Thyroid gland (tissue), 4 donors: ENCODE measurements at places on chromosomes 12 and 14. TPM values are rescaled to one million over a fixed set of nuclear protein-coding genes. Genes with fewer than 3 reads are reported as not detected.

DNA sequence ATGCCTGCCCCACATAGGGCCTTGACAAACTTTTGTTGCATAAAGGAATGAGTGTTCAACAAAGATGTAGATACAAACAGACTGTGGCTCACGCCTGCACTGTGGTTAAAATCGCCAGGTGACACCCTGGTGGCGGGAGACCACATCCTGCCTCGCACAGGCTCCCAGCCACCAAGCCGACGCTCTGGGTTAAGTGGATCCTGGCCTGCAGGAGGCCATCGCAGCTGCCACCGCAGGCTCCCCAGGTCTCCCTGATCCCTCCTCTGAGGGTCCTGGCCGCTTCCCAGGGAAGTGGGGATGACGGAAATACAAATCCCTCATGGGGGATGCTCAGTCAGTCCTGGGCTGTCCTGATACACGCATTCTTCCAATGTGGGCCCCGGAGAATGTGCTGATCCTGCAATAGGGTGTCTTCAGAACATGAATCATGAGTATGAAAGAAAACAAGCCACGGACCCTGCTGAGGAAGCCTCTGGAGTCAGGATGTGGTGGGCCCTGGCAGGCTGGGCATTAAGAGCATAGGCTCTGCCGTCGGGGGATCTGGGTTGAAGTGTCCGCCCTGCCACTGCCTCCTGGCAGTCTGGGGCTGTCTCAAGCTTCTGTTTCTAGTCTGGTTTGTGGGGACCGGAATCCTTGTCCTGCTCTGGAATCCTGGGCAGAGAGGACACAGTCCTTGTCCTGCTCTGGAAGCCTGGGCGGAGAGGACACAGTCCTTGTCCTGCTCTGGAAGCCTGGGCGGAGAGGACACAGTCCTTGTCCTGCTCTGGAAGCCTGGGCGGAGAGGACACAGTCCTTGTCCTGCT is 53.5 kb upstream of the BEGAIN start:
- peak; percentile 11 for DNase-seq

DNA sequence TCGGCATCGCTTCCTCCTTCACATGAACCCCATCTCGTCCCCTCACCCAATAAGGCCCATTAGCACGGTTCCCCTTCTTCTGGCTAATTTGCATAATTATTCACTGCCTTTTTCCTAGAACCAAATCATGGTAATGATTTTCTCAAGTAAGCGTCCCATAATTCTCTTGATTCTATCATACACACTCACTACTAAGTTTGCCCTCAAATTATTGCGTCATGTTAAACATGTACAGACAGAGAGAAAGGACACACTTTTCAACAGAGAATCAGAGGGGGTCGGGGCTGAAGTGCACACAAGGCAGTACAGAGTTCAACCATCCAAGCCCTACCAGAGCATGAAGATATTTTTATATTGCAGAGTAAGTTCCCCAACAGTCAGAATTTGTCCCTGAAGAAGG is 256.6 kb downstream of the FOXN3 start:
- DNase-seq: no peak

Gene COX8C
- not detected for total RNA-seq

DNA sequence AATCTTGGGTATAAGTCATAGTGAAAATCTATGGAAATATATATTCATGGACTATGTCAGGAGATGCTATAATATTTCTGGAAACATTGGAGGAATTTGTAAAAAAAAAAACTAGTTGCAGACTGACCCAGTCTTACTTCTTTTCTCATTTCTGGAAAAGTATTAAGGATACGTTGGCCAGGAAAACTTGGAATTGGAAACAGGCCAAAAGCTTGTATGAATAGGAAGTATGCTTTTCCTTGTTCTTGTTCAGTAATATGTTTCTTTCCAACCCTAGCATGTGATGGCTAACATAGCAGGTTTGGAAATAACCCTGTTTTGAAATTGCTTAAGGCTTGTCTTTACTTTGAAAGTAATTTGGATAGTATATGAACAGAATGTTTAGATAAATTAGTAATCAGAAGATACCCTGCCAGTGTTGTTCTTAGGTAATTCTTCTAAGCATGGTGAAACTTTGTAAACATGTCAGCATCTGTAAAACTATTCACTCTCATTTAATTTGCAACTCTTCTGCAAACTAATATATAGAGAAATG is 316.2 kb downstream of the NPAS3 start:
- DNase-seq: no peak

Gene JAG2
- total RNA-seq: 3.9 TPM

Gene VCPKMT
- 10.2 TPM for total RNA-seq

Gene TMEM253
- total RNA-seq: 3.1 TPM

- no peak for DNase-seq
These were observed 67.6 kb downstream of the KIF21A start for GRCh38 chr12:39375206-39375808.

GRCh38 chr14:93039649-93040315 is 75.9 kb downstream of the ITPK1 start:
- peak; percentile 77 for DNase-seq

GRCh38 chr12:1885082-1885596 is 33.3 kb downstream of the CACNA2D4 start:
- no peak for DNase-seq

DNA sequence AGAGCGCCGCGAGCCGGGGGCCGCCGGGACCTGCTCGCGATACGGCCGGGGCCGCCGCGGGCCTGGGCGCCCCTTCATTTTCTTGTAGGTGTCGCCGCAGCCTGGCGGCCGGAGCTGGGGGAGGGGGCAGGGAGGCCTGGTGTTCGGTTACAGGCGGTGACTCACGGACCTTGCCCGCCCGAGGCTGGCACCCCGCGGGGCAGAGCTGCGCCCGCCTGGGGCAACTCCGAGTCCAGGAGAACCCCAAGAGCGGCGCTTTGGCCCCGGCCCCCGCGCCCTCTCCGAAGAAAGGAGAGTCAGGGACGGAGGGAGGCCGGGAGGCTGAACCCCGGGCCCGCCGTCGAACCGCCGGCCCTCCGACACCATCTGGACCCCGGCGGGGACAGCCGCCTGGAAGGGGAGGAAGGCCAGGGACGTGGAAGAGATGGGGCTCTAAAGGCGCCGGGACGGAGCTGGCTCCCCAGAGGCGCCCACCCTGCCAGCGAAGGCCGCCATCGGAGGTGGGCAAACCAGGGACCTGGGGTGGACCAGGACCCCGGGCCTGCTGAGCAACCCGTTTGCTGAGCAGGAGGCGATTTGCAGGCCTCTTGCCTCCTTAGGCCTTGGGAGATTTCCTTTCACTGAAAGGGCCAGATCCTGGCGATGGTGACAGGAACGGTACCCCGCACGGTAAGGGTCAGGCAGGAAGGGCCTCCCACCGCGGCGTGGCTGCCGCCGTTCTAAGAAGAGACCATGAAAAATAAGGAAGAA is 843 bp upstream of the NUAK1 start:
- peak; percentile 88 for DNase-seq

Gene P2RX7
- total RNA-seq: 0.67 TPM

DNA sequence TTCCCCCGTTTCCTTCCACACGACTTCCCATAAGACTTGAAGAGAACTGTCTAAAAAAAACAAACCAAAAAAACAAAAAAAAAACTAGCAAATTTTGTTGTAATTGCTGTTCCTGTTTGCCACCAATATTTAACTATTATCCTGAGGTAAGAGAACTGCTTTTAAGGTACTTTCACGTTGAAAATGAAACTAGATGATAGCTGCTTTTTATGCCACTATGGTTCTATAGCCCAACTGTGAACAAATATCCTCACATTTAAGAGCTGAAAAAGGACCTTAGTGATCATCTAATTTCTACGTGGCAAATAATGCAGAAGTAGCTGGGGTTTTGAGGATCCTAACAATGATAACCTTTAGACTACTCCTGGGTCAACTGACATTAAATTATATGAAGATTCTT is 98.6 kb downstream of the TAOK3 start:
- DNase-seq: no peak

Gene FGF23
- total RNA-seq: not detected

Gene DNAJC22
- 16.1 TPM for total RNA-seq

- DNase-seq: no peak
These were observed 15.0 kb upstream of the PPP1R13B start for GRCh38 chr14:103862393-103862782.

Gene CKB
- 302 TPM for total RNA-seq

GRCh38 chr14:68305738-68306137 is 486.2 kb downstream of the RAD51B start:
- no peak for DNase-seq

- DNase-seq: no peak
These were observed 11.5 kb upstream of the KANSL2 start for GRCh38 chr12:48693572-48693971.

DNA sequence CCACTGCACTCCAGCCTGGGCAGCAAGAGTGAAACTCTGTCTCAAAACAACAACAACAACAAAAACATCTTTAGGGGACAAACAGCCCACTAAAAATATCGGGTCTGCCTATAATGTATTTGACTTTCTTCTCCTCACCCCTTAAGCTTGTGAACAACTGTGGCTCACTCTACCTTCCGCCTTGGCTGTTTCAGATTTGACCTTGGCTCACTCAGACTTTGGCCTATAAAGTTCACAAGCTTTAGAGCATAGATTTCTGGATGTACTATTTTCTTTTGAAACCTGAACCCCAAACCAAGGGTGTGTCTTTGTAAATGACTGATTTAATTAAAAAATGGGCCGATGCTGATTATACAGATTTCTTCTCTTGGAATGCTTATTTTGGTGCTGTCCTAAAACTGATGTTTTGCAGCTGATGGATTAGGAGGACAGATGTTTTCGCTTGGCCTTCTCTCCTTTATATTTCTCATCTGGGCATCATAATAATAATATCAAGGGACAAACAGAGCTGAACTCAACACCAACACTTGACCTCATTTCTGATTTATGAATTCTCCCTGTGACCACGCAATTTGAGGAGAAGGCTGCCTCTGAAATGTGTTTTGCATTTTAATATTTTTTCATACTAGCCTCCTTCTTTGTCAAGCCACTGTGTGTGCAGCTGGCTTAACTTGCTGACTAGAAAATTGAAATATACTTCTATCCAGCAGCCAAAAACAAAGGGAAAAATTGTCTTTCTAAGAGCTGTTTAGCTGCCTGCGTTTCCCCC is 40.2 kb upstream of the RASSF3 start:
- no peak for DNase-seq

DNA sequence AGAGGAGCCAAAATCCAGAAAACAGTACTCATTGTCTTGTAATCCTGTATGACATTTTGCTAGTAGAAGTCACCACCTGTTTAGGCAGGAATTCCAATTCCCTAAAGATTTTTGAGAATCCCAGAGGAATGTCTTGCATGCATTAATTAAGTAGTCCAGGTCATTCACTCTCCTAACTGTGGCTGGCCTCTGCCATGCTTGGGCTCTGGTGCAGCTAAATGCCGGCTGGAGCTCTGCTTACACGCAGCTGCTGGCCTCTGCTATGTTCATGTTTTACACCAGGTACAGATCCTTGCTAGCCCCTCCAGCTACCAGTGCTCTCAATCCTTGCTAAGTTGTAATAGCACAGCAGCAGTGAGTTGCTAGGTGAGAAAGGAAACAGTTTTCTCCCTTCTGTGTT is 16.3 kb upstream of the HIF1A start:
- DNase-seq: no peak

Gene TAS2R50
- total RNA-seq: 10.2 TPM

GRCh38 chr12:116065606-116066005 is 211.9 kb downstream of the MED13L start:
- no peak for DNase-seq

Gene FAM216A
- total RNA-seq: 6.9 TPM

GRCh38 chr14:69528930-69529329 is 44.4 kb downstream of the PLEKHD1 start:
- DNase-seq: no peak

- no peak for DNase-seq
These were observed 47.4 kb downstream of the IFNG-AS1 start for GRCh38 chr12:68036642-68037041.

GRCh38 chr12:57456145-57456700 is 1.1 kb downstream of the INHBE start:
- DNase-seq: peak; percentile 35

- DNase-seq: peak; percentile 11
These were observed 280.6 kb upstream of the PWP1 start for GRCh38 chr12:107404981-107405380.

DNA sequence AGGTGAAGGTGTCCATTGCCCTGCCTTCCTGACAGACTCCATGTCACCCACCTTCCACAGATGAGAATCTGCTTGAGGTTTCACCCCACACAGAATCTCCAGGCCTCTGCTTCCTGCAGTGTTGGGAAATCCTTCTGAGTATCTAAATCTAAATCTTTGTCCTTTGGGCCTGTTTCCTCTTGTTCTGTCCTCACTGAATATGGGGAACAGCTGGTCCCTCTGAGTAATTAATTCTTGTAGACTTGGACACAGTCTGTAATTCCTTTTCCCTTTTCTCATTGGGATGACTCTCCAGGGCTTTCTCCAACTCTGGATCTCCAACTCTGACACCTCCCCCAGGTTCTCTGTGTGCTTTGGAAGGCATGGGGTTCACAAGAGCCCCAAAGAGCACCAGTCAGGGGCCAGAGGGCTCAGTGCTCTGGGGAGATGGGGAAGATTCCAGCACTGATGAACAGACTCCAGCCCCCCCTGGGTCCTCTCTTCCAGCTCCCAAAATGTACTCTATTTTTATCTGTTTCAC is 2.3 kb upstream of the ACVRL1 start:
- no peak for DNase-seq

GRCh38 chr12:74563927-74564326 is 26.3 kb downstream of the ATXN7L3B start:
- no peak for DNase-seq

Gene DHRS2
- total RNA-seq: not detected

Gene NAV3
- total RNA-seq: 6.1 TPM

DNA sequence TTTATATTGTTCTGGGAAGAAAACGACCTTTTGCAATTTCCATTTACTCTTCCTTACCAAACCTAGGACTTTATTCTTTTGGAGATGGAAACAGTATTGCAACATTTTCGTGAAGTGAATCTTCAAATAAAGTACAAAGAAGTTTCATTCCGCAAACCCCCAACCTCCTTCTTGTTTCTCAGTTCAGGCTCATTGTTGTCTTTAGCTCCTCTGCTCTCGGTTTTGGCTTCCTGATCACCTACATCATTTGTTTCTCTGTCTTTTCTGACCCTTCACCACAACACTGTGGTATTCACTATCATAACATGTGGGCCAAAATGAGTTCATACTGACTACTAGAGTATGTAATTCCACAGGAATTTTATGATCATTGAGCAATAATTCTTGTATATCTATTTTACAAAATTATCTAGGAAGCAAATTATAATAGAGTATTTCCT is 266.8 kb downstream of the ADAMTS20 start:
- DNase-seq: no peak

Gene B4GALNT1
- total RNA-seq: 1.7 TPM
